Activated effector memory CD4-positive, alpha-beta T cell treated with anti-CD3 and anti-CD28 coated beads, Interleukin-2, amount 50 U/mL, for 16 hours (primary cell): ENCODE measurements at places on chromosomes 3 and 15.
A peak's percentile ranks its signal among the peaks of the same experiment; 100 is the strongest.

- DNase-seq, result no peak
Observed at GRCh38 chr15:94387849-94388441, 156.6 kb downstream of the MCTP2 start.

DNA sequence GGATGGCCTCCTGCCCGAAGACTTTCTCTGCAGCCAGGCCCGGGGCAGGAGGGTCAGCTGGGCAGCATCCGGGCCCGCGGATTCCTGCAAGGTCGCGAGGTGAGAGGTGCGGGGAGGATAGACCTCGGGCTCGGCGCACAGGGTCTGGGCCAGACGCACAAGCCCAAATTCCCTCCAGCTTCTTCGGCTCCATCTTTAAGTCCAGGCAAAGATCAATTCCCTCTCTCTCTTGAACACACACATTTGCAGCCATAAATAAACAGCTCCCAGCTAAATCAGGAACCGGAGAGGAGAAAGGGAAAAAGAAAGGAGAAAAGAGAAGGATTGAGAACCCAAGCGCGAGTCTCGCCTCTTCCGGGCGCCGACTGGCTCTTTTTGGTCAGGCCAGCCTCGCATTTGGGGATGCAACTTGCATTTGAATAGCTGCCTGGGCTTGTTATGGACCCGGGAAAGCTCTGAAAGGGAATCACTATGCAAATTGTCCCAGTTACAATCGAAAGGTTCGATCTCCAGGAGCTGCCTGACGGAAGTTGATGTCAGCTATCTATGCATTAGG lies 14.5 kb upstream of the ONECUT1 start:
- no peak for DNase-seq

GRCh38 chr3:129348734-129349133 lies 70.1 kb downstream of the HMCES start:
- no peak for DNase-seq

GRCh38 chr15:81880314-81880713 lies 165.5 kb downstream of the MEX3B start:
- DNase-seq, result no peak

DNA sequence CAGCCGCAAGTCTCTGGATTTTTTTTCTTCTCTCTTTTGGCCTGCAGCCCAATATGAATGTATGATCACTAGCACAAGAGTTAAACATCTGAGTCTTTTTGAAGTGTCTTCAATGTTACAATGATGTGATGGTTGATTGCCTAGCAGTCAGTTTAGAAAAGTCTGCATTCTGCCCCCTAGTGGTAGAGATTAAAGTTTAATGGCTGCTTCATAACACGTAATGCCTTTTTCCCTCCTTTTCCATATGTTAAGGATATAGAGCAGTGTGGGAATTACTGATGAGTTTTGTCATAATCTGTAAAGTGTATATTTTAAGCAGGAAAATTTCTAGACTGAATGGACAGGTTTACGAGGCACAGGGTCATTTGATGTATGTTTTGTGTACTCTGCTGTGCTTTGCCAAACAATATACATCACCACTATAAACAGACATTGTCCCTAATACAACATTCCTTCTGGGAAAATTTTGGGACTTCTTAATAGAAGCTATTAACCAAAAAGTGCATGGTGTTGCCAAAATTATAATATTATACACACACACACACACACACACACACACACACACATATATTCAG lies 1038.5 kb upstream of the NR2F2 start:
- DNase-seq, result no peak

GRCh38 chr3:133329626-133330025 lies 70.2 kb upstream of the BFSP2 start:
- no peak for DNase-seq

GRCh38 chr3:143603774-143604173 lies 244.5 kb downstream of the SLC9A9 start:
- DNase-seq, result no peak

DNA sequence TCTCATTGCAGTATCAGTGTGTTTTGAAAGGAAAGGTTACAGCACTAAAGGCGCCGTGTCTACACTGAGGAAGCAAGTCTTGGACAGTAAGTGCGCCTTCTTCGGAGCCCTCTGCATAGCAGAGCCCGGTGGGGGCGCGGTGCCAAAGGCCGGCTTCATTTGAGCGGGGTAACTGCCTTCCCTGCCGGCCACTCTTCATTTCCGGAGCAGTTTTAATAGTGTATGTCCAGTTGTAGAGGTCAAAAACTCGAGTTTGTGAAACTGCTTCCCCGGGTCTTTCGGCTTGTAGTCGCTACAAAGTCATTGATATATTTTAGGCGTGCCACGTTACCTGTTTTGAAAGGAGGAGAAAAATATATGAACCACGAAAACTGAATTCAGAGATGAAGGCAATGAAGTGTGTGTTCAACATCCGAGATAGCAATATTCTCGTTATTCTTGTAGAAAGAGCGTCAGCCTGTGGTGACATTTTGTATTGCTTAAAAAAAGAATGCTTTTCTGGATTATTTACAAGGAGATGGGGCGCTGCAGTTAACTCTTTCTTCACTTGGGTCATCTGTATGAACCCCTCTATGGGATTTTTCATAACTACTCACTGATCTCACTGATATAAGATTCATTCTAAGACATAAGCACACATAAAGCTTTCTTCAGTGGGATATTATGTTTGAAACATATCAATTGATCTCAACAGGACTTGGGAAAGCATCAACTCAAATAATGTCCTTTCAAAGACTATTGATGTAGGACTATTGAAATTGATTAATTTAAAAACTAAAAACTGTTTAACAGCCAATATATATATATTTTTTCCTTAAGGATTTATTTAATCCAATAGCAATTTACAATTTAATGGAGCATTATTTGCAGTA lies 3.0 kb downstream of the ALCAM start:
- DNase-seq, result peak; percentile 78

DNA sequence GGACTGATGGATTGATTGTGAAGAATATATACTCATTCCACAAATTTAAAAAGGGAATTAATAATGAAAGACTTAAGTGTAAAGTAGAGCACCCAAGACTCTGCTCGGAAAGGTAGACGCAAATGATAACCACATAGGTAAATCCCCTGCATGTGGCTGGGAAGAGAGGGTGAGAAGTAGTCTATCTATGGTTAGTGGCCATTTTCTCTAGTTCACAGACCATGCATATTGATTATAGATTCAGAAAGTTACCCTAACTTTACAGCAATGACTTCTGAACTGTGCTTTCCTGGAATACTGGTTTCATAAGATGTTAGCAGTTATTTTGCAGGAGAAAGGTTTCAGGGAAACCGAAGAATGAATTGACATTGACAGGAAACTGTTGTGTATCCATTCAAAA lies 51.7 kb downstream of the CASR start:
- no peak for DNase-seq

DNA sequence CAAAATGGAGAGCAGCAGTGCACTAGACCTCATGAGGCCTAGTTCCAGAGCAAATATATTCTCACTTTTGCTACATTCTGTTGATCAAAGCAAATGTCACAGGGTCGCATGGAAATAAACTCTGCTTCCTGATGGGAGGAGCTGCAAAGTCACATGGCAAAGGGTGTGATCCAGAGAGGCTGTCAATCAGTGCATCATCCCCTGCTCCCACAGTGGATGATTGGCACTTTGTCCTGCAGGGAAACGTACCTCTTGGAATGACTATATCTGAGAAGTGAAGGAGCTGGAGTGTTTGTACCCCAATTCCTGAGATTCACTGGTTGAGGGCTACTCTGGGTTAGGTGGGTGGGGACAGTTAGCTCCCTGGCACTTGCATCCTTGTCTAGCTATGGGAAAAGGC lies 195.1 kb upstream of the CTDSPL start:
- DNase-seq, result no peak

DNA sequence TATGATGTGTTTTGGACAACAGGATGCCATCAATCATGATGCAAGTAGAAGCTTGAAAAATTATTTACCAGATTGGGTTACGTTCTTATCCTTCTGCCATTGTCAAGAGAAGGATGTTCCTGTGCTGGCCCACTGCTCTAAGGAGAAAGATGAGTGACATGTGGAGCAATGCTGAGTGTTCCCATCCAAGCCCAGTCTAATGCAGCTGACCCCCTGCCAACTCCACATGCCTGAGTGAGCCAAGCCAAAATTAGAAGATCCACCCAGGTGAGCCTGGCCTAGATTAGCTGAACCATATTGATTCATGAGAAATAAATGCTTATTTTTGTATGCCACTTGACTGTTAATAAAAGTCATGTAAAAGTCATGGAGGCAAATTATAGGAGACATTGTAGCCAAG lies 446.5 kb downstream of the CNTN3 start:
- DNase-seq, result no peak

DNA sequence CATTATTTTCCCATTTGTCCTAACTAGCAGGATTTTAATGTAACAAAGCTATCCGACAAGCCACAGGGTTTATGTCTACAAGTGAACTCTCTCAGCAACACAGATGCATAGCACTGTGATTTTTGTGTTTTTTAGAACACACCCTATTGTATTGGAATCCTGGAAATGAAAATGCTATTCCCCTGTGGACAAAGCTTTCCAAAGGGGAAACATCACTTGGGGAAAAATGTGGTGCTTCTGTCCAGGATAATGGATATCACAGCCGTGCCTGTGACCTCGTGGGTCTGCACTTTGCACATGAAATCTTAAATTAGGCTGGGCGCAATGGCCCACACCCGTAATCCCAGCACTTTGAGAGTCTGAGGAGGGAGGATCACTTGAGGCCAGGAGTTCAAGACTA lies 60.6 kb downstream of the EFCAB12 start:
- DNase-seq, result no peak

GRCh38 chr3:11995120-11995519 lies 9.1 kb upstream of the SYN2 start:
- DNase-seq, result no peak

GRCh38 chr3:34301313-34301712 lies 502.9 kb downstream of the PDCD6IP start:
- no peak for DNase-seq

- DNase-seq, result no peak
Observed at GRCh38 chr3:88410259-88410658, 260.5 kb downstream of the C3orf38 start.

DNA sequence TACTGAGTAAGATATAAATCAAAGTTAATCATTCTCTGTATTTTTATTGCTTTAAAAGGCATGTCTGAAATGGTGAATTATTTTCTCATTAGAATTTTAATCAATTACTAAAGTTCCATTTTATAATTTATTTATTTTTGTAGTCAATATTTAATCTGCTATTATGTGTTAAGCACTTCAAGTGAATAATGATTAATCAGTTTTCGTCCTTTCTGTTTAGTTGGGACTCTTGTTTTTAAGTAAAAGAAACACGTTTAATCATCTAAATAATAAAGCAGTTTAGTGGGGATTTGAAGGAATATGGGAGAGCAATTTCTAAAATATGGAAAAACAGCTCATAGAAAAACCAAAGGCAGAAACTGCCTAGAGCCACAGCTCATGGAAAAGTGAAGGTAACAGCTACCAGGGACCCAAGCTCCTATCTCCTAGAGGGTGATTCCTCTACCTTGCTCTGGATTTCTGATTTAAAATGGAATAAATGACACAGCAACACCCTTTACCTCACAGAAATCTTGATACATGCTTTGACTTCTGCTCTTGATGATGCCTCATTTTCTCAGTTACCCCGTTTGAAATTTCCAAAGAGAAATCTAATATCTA lies 28.0 kb upstream of the SUCNR1 start:
- DNase-seq, result no peak

DNA sequence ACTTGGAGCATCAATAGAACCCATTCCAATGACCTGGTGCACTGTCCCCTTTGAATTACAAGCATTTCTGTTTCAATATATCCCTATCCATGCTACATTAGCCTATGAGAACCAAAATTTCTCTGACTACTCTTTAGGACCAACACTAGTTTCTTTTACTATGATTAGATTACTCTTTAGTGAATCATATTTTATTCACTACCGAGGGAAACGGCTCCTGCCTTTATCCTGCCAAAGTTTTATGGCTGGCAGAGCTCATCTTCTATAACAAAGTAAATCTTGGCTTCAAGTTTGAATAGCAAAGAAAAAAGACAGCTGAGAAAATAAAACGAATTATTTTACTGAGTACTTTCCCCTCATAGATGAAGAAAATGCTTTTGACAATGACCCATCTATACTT lies 120.9 kb downstream of the SLC9A9 start:
- DNase-seq, result no peak

GRCh38 chr3:118531816-118532215 lies 502.8 kb downstream of the IGSF11 start:
- no peak for DNase-seq

- peak; percentile 73 for DNase-seq
Observed at GRCh38 chr3:14598143-14598569, 53.4 kb upstream of the CCDC174 start.

DNA sequence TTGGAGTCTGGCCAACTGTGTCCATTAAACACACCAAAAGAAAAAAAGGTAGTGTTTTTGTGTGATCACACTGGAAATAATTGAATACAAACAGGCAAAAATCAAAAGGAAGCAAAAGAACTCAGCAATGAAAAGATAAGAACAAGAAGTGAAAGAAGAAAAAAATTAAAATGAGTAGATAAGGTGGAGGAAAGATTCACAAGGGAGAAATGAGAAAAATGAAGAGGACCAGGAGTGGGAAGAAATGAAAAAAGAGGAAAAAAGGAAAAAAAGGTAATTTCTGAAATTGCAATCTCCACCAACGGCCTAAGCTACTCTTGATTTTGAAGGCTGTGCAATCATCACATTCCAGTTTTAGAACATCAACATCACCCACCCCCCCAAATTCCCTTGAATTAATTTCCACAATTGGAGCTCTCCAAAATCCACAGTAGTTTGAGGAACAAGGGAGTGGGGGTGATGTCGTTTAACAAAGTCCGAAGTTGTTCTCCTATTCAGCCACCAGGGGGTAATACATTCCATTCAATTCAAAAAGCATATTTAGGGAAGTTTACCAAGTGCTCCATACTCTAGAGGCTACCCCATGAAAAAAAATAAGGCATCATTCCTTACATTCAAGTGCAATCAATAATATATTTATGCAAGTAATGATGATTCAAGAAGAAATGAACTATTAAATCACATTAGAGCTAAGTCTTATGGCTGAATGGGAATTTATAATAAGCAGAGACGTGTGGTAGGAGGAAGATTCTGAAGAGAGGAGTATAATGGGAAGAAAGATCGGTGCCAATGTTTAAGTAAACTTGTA lies 37.4 kb downstream of the ZNF860 start:
- DNase-seq, result no peak

- no peak for DNase-seq
Observed at GRCh38 chr15:81087066-81087465, 47.0 kb upstream of the CFAP161 start.

GRCh38 chr3:16665282-16665741 lies 60.1 kb upstream of the DAZL start:
- no peak for DNase-seq
